ENCODE measurements at places on chromosomes 6 and 20.

DNA sequence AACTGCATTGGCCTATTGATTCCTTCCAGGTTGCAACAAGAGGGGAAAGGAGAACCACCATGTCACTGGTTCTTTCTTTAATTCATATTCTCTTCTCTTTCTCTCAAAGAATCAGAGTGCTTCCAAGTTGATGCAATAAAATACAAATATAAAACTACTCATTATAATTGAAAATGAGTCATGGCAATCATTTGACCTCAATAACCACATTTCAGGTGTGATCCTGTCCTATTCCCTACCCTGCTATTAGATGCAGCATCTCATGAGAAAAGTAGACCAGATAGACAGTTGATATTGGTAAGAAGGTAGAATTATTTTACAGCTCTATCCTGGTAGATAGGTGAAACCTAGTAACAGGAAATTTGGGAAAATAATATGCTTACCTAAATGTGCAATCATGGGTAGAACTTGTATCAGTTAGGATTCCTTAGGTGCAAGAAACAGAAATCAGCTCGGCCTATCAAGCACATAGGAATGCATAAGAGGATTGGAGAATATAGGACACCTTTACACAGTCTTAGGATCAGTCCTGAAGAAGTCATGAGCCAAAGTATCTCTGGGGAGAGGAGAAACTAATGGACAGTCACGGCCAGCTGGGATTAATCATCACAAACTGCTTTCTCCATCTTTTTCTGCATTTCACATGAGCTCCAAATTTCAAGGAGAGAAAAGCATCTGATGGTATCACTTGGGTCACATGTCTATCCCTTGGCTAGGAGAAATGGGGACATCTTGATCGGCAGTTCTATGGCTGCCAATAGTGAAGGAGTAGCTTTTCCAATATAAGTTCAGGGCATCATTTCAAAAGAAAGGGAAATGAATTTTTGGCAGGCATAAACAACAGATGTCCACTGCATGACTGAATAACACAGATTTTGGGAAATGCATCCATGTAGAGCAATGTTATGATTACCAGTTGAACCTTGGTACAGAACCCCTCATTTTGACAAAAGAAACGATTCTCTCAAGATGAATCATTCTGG, 19.3 kb upstream of the RNF146 start:
- no peak for DNase-seq

DNA sequence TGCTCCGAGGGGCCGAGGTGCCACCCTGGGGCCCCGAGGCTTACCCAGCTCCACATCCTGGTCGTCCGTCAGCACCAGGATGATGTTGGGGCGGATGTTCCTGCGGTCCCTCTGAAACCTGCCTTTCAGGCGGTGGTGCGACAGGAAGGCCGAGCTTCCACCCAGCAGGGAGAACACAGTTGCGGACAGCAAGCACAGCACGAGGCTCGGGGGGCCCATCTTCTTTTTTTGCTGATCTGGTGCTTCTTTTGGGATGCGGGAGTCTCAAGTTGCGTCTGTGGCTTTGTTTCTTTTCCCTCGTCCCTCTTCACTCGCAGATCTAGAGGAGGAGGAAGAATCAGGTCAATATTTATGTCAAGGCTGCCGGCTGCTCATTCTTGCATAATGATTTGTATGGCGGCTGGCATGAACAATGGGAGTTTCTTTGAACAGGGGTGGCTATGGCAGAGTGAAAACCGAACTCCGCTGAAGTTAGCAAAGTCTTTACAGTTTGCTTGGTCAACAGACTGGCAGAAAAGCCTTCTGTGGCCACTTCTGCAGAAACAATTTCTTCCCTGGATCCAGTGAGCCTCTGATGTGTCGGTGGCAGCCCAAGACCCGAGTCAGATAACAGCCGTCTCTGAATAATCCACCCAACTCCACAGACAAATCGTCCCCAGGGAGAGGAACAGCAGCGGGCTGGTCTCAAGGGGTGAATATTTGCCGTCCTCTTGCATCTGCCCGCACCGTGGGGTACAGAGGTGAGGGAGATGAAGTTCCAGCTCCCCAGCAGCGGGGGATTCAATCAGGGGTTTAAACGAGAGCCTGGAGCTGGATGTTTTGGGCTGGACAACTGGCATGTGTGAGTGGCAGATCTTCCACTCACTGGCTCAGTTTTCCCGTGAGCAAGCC, 27.9 kb downstream of the SULF2 start:
- no peak for DNase-seq

DNA sequence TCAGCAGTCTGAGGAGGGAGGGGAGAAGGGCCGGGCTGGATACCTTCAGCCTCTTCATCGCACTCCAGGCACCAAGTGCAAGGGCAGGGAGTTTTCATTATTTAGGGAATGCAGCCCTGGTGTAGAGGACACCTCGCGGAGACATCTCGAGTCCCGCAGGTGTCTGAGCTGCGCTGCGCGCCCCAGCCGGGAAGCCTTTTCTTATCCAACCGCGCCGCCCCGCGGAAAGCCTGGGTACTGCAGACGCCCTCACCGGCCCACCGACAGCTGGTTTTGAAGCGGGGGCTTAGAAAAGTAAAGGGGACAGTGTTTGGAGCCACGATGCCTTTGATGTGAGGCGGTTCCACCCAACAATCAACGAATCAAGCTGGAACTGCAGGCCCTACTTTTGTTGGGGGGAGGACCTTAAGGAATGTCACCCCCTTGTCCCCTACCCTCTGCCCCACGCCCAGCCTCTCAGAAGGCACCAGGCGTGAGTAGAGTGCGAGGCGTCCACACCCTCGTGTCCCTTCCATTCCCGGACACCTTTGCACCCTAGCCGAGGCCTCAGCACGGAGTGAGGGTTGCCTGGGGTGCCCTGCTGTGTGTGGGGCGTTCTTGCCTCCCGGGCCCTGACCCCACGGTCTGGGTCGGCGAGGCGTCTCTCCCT, 8.6 kb downstream of the NKX2-2 start:
- no peak for DNase-seq

DNA sequence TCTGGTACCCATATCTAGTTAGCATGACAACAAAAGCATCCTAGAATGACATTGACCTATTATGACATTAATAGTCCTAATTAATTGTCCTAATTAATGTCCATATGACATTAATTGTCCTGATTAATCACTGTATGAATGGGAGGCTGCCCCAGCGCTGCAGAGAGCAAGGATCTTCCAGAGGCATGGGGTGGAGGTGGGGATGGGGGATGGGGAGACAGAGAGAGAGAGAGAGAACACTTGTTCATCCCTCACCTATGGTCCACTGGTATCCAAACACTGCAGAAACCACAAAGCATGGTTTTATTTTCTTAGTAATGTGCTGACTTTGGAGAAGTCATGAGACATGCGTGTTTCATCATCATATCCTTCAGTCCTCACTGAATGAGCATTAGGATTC, 235.1 kb downstream of the FNDC1 start:
- DNase-seq = no peak

DNA sequence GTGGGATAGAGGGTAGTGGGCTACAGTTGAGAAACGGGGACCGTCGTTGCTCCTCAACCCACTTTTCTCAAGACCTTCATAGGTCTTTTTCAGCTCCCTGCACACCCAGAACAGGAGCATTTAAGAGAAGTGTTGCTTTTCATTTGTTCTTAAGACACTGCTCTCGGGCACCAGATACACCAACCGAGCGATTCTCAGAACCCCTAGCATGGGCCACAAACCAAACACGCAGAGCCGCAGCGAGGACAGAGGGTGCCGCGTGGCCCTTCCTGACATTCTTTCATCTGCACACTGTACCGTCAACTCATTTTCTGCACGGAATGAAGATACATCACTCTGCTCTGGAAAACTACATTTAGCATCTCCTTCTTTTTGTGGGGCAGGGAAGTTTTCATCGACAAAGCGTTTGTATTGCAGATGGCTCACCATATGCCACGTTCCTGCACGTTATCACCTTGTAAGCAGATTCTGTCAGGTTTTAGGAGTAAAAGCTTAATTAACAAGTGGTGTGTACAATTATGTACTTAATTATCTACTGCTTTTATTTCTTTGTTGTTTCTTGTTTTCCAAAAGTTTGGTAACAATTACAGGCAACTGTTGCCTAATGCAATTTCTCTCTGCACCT, 70.4 kb upstream of the MLN start:
- DNase-seq = no peak

Measured in SK-N-MC (cell line).